ENCODE measurements at places on chromosomes 5 and 9. TPM values are rescaled to one million over a fixed set of nuclear protein-coding genes. Genes with fewer than 3 reads are reported as not detected.

DNA sequence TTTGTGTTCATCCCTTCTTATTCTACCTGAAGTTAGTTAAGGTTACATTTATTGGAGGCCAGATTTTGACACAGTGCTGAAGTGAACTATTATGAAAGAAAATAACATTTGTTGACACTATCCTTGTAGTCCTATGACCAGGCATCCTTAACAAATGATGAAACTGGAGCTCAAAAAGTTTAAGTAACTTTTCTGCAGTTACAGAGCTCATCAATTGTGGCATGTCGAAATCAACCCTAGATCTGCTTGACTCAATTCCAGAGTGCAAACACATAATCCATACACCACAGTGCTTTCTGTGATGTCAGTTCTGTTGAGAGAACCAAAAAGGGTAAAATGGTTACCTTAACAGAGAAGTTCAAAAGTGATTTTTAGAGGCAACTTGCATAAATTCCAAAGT lies 28.6 kb downstream of the KCNN2 start:
- DNase-seq, result no peak
- no peaks in the 10 kb centered on the region for H3K4me1 ChIP-seq
- no peaks in the 10 kb centered on the region for H3K36me3 ChIP-seq
- no peaks in the 10 kb centered on the region for H3K27me3 ChIP-seq
- no peak overlapping the region for H3K4me3 ChIP-seq

DNA sequence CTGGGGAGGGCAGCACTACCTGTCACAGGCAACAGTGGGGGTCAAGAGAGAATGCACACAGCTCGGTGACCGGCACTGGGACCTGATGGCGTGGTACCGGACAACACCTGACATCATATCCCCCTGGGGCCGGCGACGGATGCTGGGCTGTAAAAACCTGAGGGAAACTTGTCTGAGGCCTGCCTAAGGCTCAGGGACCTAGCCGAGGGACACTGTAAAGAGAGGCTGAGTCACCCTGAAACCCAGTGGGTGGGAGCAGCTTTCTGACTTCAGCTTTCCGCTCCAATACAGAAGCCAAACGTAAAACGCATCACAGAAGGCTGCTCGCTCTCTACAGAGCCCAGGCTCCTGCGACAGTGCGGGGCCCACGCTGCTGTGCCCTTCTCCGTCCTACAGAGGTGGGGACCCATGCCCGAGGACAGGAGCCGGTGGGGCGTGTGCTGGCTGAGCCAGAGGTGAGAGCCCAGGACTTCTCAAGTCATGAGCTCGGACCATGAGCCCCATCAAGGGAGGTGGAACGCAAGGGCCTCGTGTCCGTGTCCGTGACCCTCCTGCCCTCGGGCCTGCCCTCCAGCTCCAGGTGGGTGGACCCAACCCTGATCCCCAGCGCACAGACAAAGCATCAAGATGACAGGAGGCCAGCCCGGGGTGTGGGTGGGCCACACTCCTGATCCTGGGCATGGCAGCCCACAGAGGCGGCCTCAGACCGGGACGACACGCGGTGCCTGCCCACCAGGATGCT lies 5.3 kb downstream of the RALGDS start:
- peak; percentile 91 for DNase-seq
- peak overlapping the region; percentile 85 for H3K27ac ChIP-seq
- H3K36me3 ChIP-seq, result peaks cover 10% of the 10 kb centered on the region
- H3K27me3 ChIP-seq, result no peaks in the 10 kb centered on the region
- H3K4me3 ChIP-seq, result peak overlapping the region; percentile 55
- H3K4me1 ChIP-seq, result peaks cover 64% of the 10 kb centered on the region

DNA sequence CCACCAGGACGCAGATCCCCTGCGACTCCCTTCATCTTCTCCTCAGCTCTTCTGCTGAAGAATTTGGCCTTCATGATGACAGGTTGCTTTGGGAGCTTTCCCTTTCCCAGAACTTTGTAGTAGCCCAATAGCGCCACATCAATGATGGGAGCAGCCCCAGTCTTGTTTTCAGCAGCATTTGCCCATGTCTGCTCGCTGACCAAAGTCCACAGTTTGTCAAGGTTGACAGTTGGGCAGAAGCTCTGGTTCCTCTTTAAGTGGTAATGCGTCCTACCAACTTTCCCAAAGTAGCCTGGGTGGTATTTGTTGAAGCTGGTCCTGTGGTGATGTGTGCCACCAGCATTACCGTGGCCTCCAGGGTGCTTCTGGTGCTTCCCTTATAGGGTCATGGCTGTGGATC lies 62.2 kb downstream of the GCNT4 start:
- no peaks in the 10 kb centered on the region for H3K27me3 ChIP-seq
- H3K4me3 ChIP-seq, result no peak overlapping the region
- H3K36me3 ChIP-seq, result no peaks in the 10 kb centered on the region
- no peak overlapping the region for H3K27ac ChIP-seq
- H3K4me1 ChIP-seq, result no peaks in the 10 kb centered on the region

DNA sequence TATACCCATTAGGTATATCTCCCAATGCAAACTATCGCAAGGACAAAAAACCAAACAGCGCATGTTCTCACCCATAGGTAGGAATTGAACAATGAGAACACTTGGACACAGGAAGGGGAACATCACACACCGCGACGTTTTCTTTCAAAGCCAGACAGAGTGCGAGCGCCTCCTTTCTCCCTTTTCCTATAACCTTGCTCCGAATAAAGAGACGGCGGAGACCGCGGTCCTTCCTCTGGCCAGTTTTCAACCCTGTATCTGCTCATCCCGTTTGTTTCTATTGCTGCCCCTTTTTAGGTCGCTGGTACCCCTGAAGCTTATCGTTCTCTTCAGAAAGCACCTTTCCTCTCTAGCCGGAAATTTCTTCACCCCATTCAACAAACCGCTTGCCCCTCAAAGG lies 1.3 kb downstream of the LVRN start:
- peaks cover 7% of the 10 kb centered on the region for H3K4me1 ChIP-seq
- no peaks in the 10 kb centered on the region for H3K36me3 ChIP-seq
- DNase-seq, result no peak
- H3K27ac ChIP-seq, result no peak overlapping the region
- peaks cover 56% of the 10 kb centered on the region for H3K27me3 ChIP-seq

- no peak overlapping the region for H3K4me3 ChIP-seq
- no peaks in the 10 kb centered on the region for H3K36me3 ChIP-seq
- H3K27ac ChIP-seq, result no peak overlapping the region
- peaks cover 22% of the 10 kb centered on the region for H3K27me3 ChIP-seq
Measured at GRCh38 chr5:148999741-149000140, 63.1 kb downstream of the SH3TC2 start.

GRCh38 chr5:52805615-52806014 lies 17.9 kb downstream of the ITGA1 start:
- no peaks in the 10 kb centered on the region for H3K27me3 ChIP-seq
- H3K36me3 ChIP-seq, result peaks cover 44% of the 10 kb centered on the region
- no peak overlapping the region for H3K27ac ChIP-seq
- DNase-seq, result no peak
- no peak overlapping the region for H3K4me3 ChIP-seq

DNA sequence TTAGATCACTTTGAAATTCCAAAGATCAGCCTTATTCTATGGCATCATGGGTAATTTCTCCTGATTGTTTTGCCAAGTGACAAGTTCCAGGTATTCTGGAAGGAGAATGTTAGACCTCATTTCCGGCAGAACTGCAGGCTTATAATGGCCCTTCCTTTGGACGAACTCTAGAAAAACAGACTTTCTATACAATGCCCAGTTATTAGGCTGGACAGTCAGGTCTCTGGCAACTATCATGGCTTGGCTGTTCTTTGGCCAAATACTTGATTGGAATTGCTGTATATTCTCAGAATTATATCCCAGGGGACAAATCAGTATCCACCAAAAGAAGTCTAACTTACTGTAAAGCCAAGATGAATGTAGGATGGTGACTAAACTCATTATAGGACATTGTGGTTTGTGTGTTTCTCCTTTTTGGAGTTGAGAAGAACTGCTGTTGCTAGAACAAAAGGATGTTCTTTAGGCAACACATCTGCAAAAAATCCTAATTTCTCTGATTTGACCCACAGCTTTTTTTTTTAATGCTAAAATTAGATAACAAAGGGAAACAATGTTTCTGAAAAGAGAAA lies 69.0 kb downstream of the ADAMTSL1 start:
- H3K4me3 ChIP-seq, result no peak overlapping the region
- no peaks in the 10 kb centered on the region for H3K36me3 ChIP-seq
- H3K4me1 ChIP-seq, result no peaks in the 10 kb centered on the region
- no peak overlapping the region for H3K27ac ChIP-seq
- no peak for DNase-seq
- H3K27me3 ChIP-seq, result no peaks in the 10 kb centered on the region

DNA sequence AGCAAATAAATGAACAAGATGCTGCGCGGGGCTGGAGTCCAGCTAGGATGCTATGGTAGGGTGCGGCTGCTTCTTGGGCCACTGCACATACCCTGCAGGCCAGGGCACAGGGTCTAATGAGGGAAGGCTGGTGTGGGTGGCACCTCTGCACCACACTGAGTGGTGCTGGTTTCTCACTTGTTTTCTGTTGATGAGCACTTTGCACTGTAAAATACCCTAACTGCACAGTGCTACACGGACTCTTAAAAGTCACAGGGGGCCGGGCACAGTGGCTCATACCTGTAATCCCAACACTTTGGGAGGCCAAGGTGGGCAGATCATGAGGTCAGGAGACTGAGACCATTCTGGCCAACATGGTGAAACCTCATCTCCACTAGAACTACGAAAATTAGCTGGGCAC lies 52.7 kb upstream of the DMRT1 start:
- no peaks in the 10 kb centered on the region for H3K27me3 ChIP-seq
- H3K27ac ChIP-seq, result no peak overlapping the region
- no peaks in the 10 kb centered on the region for H3K36me3 ChIP-seq
- H3K4me3 ChIP-seq, result no peak overlapping the region
- no peak for DNase-seq
- H3K4me1 ChIP-seq, result no peaks in the 10 kb centered on the region

GRCh38 chr5:150945486-150945885 lies 40.7 kb upstream of the ZNF300 start:
- no peak for DNase-seq
- peaks cover 17% of the 10 kb centered on the region for H3K27me3 ChIP-seq
- no peak overlapping the region for H3K4me3 ChIP-seq
- no peaks in the 10 kb centered on the region for H3K4me1 ChIP-seq
- H3K36me3 ChIP-seq, result peaks cover 11% of the 10 kb centered on the region

GRCh38 chr5:329121-329735 lies 7.7 kb downstream of the AHRR start:
- peaks cover 27% of the 10 kb centered on the region for H3K36me3 ChIP-seq
- H3K27me3 ChIP-seq, result peaks cover 13% of the 10 kb centered on the region
- H3K4me3 ChIP-seq, result no peak overlapping the region
- DNase-seq, result no peak
- peaks cover 29% of the 10 kb centered on the region for H3K4me1 ChIP-seq

DNA sequence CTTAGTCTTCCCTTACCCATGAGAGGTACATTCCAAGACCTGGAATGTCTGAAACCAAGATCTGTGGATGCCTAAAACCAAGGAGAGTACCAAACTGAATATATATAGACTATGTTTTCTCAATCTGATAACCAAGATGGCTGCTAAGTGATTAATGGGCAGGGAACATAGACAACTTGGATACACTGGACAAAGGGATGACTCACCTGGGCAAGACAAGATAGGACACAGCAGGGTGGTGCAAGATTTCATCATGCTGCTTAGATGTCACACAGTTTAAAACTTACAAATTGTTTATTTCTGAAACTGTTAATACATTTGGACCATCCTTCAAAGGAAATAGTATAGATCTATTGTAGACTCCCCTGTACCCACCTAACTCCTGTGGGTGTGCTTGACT lies 130.9 kb downstream of the HTR1A start:
- H3K4me1 ChIP-seq, result no peaks in the 10 kb centered on the region
- no peak overlapping the region for H3K27ac ChIP-seq
- DNase-seq, result no peak
- H3K36me3 ChIP-seq, result no peaks in the 10 kb centered on the region
- H3K4me3 ChIP-seq, result no peak overlapping the region

GRCh38 chr5:175547842-175548241 lies 69.5 kb downstream of the SFXN1 start:
- H3K27ac ChIP-seq, result no peak overlapping the region
- H3K36me3 ChIP-seq, result no peaks in the 10 kb centered on the region
- H3K27me3 ChIP-seq, result peaks cover 20% of the 10 kb centered on the region
- no peak overlapping the region for H3K4me3 ChIP-seq
- no peak for DNase-seq

GRCh38 chr5:10671041-10672008 lies 89.7 kb downstream of the DAP start:
- no peak for DNase-seq
- no peak overlapping the region for H3K27ac ChIP-seq
- H3K27me3 ChIP-seq, result peaks cover 1% of the 10 kb centered on the region
- no peaks in the 10 kb centered on the region for H3K36me3 ChIP-seq
- no peaks in the 10 kb centered on the region for H3K4me1 ChIP-seq
- H3K4me3 ChIP-seq, result no peak overlapping the region

The LIX1 gene
- not detected for total RNA-seq

The PCDHB15 gene
- not detected for total RNA-seq

The ZNF483 gene
- total RNA-seq, result 2.8 TPM

The FOXI1 gene
- not detected for total RNA-seq

The ISCA1 gene
- total RNA-seq, result 33.3 TPM

The NUTM2G gene
- not detected for total RNA-seq

The TSTD2 gene
- 15.3 TPM for total RNA-seq

All from activated CD8-positive, alpha-beta T cell treated with anti-CD3 and anti-CD28 coated beads for 36 hours (primary cell).